ENCODE measurements at places on chromosomes 16 and 17.

DNA sequence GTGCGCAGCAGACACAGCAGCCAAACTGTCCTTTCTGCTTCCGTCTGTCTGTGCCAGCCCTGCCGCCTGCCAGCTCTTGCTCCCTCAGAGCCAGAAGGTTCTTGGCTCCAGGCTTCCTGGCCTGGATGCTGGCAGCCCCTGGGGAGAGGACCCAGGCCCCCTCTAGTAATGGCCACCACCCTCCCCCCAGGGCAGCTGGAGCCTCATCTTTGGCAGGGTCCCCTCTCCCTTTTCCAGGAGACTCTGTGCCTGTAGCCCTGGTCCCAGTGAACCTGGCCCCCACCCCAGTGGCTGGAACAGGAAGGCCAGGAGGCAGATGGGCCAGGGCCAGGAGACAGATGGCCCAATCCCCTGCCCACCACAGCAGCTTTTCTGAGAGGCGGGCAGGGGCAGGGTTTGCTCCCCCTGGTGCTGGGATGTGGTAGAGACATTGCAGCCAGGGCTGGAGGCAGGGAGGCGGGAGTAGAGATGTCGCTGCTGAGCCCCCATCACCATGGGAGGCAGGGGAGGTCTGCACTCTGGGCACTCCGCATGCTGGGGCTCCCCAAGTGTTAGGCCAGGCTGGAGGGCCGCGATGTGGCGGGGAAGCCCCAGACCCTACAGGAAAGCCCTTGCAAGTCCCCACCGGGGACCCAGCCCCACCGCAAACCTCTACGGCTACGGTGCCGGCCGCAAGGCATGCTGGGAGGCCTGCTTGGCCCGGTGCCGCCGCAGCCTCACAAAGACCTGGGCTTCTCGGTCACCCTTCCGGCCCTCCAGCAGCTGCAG lies 16.7 kb downstream of the UNC13D start:
- peak overlapping the region; percentile 79 for H3K27ac ChIP-seq
- peak overlapping the region; percentile 14 for H3K4me3 ChIP-seq
- H3K4me1 ChIP-seq: peaks cover 22% of the 10 kb centered on the region
- no peaks in the 10 kb centered on the region for H3K36me3 ChIP-seq
- DNase-seq: peak; percentile 67

GRCh38 chr17:57624386-57624785 lies 120.7 kb downstream of the CCDC182 start:
- H3K4me1 ChIP-seq: no peaks in the 10 kb centered on the region
- no peak overlapping the region for H3K4me3 ChIP-seq
- no peaks in the 10 kb centered on the region for H3K36me3 ChIP-seq
- no peaks in the 10 kb centered on the region for H3K27me3 ChIP-seq
- no peak overlapping the region for H3K27ac ChIP-seq

- H3K27ac ChIP-seq: no peak overlapping the region
- H3K27me3 ChIP-seq: no peaks in the 10 kb centered on the region
- no peaks in the 10 kb centered on the region for H3K4me1 ChIP-seq
- no peaks in the 10 kb centered on the region for H3K36me3 ChIP-seq
- no peak overlapping the region for H3K4me3 ChIP-seq
- DNase-seq: no peak
Measured at GRCh38 chr16:9900576-9900975, 281.7 kb downstream of the GRIN2A start.

DNA sequence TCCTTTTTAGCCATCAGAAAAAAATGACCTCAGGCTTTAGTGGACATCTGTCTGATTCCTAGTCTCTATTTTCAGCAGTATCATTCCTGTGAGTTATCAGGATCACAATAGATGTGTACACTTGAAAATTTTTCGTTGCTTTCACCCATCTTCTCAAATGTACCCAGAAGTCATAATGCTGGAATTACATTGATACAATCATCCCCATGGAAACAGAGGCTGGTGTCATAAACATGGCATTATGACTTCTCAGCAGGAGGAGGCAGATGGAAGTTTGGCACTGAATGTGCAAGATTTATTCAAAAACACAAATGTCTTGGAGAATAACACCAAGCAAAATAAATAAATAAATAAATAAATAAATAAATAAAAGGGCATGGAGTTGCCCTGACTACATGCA lies 292.5 kb downstream of the PHKB start:
- H3K4me3 ChIP-seq: no peak overlapping the region
- no peak for DNase-seq
- H3K4me1 ChIP-seq: no peaks in the 10 kb centered on the region
- no peaks in the 10 kb centered on the region for H3K36me3 ChIP-seq
- H3K27ac ChIP-seq: no peak overlapping the region
- no peaks in the 10 kb centered on the region for H3K27me3 ChIP-seq

DNA sequence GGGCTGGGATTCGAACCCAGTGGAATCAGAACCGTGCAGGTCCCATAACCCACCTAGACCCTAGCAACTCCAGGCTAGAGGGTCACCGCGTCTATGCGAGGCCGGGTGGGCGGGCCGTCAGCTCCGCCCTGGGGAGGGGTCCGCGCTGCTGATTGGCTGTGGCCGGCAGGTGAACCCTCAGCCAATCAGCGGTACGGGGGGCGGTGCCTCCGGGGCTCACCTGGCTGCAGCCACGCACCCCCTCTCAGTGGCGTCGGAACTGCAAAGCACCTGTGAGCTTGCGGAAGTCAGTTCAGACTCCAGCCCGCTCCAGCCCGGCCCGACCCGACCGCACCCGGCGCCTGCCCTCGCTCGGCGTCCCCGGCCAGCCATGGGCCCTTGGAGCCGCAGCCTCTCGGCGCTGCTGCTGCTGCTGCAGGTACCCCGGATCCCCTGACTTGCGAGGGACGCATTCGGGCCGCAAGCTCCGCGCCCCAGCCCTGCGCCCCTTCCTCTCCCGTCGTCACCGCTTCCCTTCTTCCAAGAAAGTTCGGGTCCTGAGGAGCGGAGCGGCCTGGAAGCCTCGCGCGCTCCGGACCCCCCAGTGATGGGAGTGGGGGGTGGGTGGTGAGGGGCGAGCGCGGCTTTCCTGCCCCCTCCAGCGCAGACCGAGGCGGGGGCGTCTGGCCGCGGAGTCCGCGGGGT lies at the start of gene CDH1:
CDH1 (plus strand) TSS at position 247 of the 684 bp plus-strand sequence; CDS start at position 371, 124 bp downstream.
- DNase-seq: no peak
- H3K27me3 ChIP-seq: no peaks in the 10 kb centered on the region
- no peaks in the 10 kb centered on the region for H3K36me3 ChIP-seq
- H3K4me1 ChIP-seq: peaks cover 28% of the 10 kb centered on the region
- H3K4me3 ChIP-seq: peak within 1 kb of the TSS; percentile 71

Data from Peyer's patch (tissue), 4 donors.